Stimulated activated CD8-positive, alpha-beta memory T cell treated with anti-CD3 and anti-CD28 coated beads, Interleukin-12 subunit alpha, Interleukin-12 subunit beta, amount 100 ng/mL, for 4 hours (primary cell): ENCODE measurements at places on chromosomes 2 and 18.

GRCh38 chr18:7646174-7646886 lies 79.2 kb downstream of the PTPRM start:
- DNase-seq: no peak

GRCh38 chr2:21263622-21264021 lies 139.9 kb downstream of the TDRD15 start:
- DNase-seq: no peak

DNA sequence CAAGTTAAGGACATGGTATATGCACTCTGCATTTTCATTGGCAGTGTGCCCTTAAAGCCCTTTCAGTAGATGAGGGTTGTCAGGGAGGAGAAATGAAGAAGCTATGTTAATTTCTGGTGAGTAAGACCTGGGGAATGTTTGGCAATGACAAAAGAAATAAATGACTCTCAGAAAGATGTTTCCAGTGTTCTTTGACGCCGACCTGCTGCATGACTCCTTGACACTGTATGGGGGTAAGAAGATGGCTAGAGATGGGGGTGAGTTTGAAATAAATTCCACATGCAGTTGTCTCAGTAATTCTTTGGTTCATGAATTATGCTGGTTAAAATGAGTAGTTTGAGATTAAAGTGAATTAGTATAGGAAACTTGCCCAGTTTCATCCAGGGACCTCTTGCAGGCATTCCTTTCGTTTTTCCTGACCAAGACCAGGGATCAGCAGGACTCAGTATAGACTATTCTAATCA lies 5.9 kb downstream of the CCDC121 start:
- DNase-seq: no peak

DNA sequence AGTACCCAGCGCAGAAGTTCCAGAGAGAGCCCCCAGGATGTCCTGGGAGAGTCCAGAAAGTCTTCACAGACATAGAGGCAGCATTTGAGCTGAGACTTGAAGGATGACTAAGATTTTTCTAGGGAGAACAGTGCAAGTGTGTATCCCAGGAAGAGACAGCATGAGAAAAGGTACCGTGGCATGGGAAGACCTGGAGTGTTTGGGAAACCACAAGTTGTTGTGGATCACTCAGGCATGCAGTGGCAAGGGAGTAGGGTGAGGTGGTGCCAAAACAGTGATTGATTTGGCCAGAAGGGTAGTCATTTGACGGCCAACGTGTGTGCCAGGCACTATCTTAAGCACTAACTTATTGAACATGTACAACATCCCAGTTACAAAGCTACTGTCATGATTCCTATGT lies 24.5 kb upstream of the KCNK3 start:
- DNase-seq: no peak

GRCh38 chr2:236545814-236546480 lies 23.7 kb upstream of the ACKR3 start:
- DNase-seq: no peak

DNA sequence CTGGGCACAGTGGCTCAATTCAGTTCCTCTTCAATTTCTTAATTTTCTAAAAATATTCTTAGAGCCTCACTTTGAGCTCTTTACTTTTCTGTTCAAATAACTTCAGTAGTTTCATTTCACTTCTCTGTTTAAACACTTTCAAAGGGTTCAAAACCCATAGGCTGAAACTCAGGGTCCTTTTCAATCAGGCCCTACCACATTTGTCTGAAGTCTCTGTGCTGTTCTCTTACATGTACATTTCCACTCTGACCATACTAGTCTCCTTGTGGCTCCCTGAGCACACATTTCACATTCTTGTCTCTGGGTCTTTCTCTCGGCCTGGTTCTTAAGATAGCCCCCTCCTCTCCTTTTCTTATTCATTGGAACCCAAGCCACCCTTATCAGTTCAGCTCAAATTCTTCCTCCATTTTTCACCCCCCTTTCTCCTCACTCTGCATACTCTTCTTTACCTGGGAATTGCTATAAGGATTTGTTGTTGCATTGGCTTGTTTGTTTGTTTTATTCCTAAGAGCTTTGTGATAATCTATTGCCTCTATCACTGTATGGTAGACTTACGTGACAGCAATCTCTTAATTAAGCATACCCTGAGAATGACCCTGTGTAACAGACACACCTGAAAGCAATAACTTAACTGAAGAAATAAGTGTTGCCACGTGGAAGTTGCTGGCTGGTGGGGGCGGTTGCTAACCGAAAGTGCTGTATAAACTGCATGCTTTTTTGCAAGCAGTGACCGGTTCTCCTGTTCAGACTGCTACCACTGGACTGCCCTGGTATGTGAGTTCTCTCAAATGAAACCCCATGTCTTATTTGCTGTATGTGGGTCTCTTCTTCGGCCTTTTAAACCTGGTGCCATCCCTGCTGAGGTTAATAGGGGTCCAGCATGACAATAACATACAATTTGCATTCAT lies 27.7 kb upstream of the ACADL start:
- no peak for DNase-seq

DNA sequence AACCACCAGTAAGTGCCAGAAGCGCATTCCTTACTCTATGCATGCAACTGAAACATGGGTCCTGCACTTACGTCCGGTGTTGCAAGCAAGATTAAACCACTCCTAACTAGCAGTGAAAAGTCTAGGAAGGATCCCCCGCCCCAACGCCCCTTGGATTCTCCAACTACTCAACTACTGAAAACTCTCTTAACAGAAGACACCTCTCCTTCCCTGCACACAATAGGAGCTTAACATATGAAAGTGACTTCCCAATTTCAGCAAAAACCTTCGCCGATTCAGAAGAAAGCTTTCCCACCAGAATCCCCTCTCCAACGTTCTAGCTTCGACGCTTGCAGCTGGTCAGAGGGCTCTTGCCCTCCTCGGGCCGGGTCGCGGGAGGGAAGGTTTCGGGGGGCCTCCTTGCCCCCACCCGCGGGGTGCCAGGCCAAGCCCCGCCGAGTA lies 578 bp downstream of the IWS1 start:
- no peak for DNase-seq

DNA sequence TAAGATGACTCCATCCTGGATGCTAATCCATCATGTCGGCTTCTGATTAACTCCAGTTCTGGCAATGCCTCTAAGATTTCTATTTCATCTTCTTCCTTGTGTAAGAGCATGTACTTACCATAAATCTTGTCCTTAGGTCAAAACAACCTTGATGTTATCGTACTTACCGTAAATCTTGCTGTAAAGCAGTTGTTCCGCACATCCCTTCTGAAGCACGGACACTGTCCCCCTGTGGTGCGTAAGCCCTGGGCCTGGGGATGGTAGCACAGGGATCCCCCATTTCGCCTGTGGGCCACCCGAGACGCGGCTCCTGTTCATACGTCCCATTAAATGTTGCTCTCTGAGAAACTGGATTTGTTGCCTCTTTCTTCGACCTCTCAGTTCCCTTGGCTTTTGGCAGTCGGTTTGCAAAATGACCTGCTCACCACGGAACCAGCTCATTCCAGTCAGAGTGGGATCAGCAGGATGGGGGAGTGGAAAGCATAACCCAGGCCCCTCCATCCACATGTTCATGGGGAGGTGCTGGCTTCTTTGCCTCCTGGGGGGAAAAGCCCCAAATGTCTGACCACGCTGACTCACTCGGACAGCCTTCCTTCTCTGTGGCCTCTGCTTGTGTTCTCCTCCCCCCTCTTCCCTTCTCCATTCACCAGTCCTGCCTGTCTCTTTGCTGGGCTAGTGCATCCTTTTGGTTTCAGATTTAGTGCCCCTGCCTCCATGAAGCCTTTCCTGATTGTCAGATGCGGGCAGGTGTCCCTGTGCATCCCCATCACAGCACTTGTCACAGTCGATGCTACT lies 49.9 kb downstream of the RAB31 start:
- no peak for DNase-seq

DNA sequence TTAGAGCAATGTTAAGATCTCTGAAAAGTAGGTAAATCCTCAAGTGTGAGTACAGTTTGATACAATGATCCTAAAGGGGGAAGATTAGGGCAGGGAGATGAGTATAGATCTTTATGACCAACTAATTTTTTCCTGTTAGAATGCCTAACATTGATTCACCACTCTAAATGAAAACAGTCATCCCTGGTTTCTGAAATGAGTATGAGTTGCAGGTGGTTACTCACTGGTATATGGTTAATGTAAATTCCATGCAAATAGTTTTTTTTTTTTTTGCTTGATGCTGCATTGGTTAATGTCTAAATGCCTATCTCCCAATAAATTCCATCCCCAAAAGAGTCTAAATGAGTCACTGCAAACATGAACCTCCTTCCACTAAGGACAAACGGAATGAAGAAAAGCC lies 55.0 kb upstream of the SERPINB2 start:
- no peak for DNase-seq

DNA sequence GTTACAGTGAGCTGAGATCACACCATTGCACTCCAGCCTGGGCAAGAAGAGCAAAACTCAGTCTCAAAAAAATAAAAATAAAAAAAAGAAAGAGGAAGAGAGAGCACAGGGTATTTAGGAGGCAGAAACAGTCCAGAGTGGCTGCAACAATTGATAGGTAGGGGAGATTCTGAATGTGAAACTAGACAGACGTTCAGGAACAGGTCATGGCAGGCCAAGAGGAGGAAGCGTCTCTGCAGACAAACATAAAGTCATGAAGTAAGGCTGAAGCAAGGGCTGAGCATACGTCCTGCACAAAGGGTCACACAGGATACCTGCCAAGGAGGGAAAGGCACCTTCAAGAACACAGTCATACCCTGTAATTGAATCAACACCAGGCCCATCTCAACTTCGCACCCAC lies 64.1 kb upstream of the ZNF532 start:
- no peak for DNase-seq

DNA sequence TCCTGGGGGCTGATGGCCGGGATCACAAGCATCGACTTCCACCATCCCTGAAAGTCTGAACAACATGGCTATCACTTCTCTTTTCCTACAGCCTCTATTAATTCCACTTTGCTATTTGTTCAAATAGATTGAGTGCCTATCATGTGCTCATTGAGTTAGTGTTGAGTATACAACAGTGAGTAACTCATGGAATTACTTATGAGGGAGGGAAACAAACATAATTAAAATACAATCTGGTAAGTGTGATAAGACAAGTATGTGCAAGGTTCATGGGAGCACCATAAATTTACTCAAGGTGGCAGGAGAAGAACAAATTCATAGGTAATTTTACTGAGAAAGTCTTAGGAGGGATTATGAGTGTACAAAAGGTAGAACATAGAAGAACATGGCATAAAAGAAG lies 86.4 kb downstream of the MEP1B start:
- DNase-seq: no peak

- DNase-seq: no peak
These were observed 160.1 kb upstream of the RASGRP3 start for GRCh38 chr2:33316328-33316727.

DNA sequence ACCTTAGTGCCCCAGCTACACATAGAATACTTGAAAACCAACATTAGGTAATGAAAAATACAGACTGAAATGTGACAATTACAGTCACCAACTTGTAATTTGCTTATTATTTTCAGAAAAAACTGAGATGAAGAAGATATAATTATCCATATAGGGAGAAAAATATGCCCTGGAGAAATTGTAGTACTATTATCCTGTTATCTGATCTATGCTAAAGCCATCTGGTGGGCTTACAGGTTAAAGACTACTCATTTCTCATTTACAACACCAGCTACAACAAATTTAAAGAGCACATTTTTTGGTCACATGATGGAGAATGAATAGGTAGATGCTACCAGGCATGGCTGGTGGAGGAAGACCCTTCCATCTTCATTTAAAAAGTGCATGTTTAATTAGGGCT lies 79.6 kb upstream of the NYAP2 start:
- no peak for DNase-seq

DNA sequence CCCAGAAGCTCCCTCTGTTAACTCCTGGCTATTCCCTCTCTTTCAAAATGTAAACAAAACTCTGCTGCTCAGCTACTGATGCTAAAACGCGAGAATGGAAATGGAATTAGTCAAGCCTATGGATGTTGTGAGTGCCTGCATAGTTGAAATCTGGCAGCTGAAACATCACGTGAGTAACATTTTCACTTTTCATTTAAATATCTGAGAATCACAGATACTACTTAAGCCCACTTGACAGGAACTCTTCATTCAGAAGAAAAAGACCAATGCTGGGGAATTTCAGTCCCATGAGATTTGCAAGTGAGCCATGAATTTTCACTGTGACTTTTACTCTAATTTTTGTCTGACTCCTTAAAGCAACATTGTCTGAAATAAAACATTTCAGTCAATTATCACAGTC lies 215.3 kb upstream of the SESTD1 start:
- DNase-seq: no peak

GRCh38 chr2:6577960-6578359 lies 287.7 kb downstream of the CMPK2 start:
- DNase-seq: no peak
